ENCODE measurements at places on chromosomes 1 and 21. TPM values are rescaled to one million over a fixed set of nuclear protein-coding genes. Genes with fewer than 3 reads are reported as not detected.
A peak's percentile ranks its signal among the peaks of the same experiment; 100 is the strongest.

DNA sequence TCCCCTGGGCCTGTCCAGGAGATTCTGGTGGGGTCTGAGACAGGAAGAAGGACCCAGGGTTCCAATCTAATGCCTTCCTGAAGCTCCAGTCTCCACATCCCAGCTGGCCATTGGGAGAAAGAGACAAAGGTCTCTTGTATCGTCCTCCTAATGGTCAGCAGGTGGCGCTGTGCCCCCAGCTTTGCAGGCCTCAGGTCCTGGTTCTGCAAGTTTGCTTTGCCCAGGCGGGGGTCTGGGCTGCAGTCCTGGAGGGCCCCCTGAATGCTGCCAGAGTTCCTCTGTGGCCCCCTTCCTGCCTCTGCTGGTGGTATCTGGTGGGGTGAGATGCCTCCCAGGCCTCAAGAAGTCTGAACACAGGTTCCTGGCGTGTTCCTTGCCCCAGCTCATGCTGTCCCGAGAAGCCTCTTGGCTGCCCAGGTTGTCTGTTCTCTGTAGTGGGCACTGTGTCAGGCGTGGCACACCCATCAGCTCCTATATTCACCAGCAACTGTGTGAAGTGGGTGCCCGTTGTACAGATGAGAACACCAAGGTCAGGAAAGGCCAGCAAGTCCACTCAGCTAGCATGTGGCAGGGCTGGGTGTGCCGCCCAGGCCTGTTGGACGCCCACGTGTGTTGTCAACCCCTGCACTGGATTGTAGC lies 33.8 kb upstream of the CSF3R start:
- no peak overlapping the region for H3K4me3 ChIP-seq
- peaks cover 10% of the 10 kb centered on the region for H3K4me1 ChIP-seq
- H3K27me3 ChIP-seq: peaks cover 6% of the 10 kb centered on the region
- no peak overlapping the region for H3K27ac ChIP-seq
- DNase-seq: no peak

DNA sequence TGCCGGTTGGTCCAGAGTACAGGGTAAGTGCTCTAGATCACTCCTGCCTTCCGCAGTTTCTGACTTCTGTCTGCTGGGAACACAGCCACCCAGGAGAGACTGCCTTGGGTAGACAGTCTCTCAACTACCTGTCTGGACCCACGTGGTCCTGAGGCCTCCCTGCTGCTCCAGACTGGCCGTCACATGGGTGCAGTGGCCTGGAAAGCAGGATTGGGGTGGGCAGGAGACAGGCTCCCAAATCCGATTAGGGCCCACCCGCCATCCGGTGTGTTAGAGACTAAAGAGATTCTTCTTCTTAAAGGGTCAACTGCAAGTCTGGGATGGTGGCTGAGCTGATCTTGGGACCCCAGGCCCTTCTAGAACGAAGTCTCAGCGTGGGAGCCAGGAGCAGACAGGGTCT lies 105.5 kb downstream of the EBNA1BP2 start:
- H3K27me3 ChIP-seq: no peaks in the 10 kb centered on the region
- no peak for DNase-seq
- H3K27ac ChIP-seq: no peak overlapping the region
- H3K36me3 ChIP-seq: no peaks in the 10 kb centered on the region

DNA sequence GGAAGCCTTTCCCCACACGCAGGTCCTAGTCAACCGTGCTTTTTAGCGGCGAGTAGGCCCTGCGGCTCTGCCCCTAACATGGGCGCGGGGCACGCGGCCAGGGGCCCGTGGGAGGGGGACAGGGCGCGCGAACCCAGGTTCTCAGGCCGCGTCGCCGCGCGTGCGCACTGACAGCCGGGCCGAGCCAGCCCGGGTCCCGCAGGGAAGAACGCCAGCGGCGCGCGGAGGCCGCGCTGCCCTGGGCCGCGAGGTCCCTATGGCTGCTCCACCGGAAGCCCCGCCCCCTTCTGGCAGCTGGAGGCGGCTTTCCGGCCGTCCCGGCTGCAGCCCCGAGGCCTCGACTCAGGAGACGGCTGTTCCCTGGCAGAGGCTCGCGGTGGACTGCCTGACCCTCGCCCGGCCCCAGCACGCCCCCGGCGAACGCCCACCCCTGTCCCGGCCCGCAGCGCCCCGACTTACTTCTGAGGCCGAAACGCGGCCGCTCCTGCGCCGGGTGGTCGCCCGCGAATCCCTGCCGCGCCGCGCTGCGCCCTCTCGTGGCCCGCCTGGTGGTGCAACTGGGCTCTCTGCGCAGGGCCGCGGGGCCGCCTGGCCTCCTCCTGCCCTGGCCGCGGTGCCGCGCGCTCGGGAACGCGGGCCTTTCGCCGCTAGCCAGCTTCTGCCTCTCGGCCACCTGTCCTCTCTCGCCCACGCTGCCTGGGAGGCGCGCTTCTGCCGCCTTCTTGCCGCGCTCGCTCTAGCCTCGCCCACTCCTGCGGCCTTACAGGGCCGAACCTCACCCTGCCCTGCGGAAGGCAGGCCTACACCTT lies 16.6 kb upstream of the RIPPLY3 start:
- no peaks in the 10 kb centered on the region for H3K27me3 ChIP-seq
- H3K27ac ChIP-seq: peak overlapping the region; percentile 92
- peak; percentile 93 for DNase-seq
- no peaks in the 10 kb centered on the region for H3K36me3 ChIP-seq
- peak overlapping the region; percentile 91 for H3K4me3 ChIP-seq

DNA sequence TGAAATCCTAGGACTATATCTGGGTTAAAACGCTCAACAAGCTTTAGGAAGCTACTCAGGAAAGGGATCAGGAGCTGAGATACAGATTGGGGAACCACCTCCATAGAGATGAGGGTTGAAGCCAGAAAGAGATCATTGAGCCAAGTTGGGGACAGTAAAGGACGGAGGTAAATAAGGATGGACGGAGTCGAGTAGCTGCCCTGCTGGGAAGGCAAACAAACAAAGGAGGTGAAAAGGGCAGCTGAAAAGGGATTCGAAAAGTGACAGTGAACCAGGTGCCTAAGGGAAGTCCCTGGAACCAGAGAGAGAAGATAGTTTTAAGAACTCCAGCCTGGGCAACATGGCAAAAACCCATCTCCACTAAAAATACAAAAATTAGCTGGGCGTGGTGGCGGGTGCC lies 6.3 kb upstream of the CAMSAP2 start:
- H3K27ac ChIP-seq: no peak overlapping the region
- H3K4me3 ChIP-seq: no peak overlapping the region
- H3K27me3 ChIP-seq: no peaks in the 10 kb centered on the region

PYHIN1 gene
- total RNA-seq: 2.9 TPM

ANXA9 gene
- 9.5 TPM for total RNA-seq

GRCh38 chr1:212045981-212046380 lies 10.4 kb downstream of the DTL start:
- H3K36me3 ChIP-seq: peaks cover 25% of the 10 kb centered on the region
- H3K27me3 ChIP-seq: no peaks in the 10 kb centered on the region
- no peak for DNase-seq
- peaks cover 2% of the 10 kb centered on the region for H3K4me1 ChIP-seq

- H3K27me3 ChIP-seq: no peaks in the 10 kb centered on the region
- H3K27ac ChIP-seq: no peak overlapping the region
- no peaks in the 10 kb centered on the region for H3K36me3 ChIP-seq
- H3K4me1 ChIP-seq: peaks cover 5% of the 10 kb centered on the region
- DNase-seq: no peak
- no peak overlapping the region for H3K4me3 ChIP-seq
Observed at GRCh38 chr1:55222152-55222551, 7.0 kb upstream of the USP24 start.

GRCh38 chr1:183952101-183952500 lies 85.4 kb downstream of the COLGALT2 start:
- no peak overlapping the region for H3K27ac ChIP-seq
- no peak for DNase-seq
- H3K4me1 ChIP-seq: no peaks in the 10 kb centered on the region
- no peak overlapping the region for H3K4me3 ChIP-seq
- no peaks in the 10 kb centered on the region for H3K27me3 ChIP-seq

DNA sequence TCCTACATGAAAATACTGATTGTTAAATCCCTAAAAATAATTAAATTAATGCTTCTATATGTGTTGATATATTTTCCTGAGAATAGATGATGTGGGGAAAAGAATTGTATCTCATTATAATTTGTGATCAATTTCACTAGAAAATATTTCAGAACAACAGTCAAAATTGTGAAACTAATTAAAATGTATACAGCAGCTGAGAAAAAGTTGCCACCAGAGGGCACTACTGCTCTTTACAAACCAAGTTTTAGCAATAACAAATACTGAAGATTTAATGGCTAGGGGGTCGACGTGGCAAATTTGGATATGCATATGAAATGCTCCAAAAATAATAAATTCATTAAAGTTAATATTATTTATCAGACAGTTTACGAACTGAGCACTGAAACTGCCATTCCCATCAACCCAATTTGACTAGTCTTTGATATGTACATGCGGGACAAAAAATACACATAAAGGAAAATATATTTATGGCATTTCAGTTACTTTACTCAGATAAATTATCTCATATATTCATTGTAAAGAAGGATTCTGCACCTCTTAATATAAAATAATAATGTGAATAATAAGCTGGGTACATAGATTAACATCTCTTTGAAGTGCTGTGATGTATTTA lies 96.3 kb upstream of the TMPRSS15 start:
- H3K27ac ChIP-seq: no peak overlapping the region
- H3K27me3 ChIP-seq: peaks cover 11% of the 10 kb centered on the region
- no peak for DNase-seq
- H3K36me3 ChIP-seq: no peaks in the 10 kb centered on the region
- peaks cover 7% of the 10 kb centered on the region for H3K4me1 ChIP-seq
- H3K4me3 ChIP-seq: no peak overlapping the region

DNA sequence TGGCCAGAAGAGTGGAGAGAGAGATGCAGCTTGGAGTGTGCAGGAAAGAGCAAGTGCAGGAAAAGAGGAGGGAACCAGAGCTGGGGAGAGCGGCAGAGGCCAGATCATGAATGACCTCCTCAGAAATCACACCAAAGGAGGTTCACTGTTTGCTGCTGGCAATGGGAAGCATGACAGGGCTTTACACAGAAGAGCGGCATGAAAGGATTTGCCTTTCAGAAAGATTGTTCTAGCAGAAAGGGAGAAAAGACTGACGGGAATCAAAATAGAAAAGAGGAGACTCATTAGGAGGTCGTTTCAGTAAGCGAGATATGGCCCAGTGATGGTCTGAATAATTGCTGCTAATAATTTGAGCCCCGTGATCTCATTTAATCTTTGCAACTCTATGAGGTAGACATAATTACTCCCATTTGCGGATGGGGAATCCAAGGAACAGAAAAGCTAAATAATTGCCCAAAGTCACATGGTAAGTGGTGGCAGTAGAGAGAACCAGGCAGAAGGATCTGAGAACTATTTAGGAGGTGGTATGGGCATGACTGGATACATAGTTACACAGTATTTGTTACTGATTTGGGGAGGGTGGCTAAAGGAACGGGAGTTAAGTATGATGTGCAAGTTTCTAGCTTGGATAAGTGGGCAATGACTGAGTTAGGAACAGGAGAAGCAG lies 12.5 kb upstream of the HNRNPR start:
- peaks cover 7% of the 10 kb centered on the region for H3K4me1 ChIP-seq
- no peak for DNase-seq
- H3K4me3 ChIP-seq: no peak overlapping the region

CENPF gene
- 141 TPM for total RNA-seq

GRCh38 chr1:74753104-74753503 lies 20.2 kb downstream of the TYW3 start:
- no peak overlapping the region for H3K27ac ChIP-seq
- H3K4me1 ChIP-seq: no peaks in the 10 kb centered on the region
- H3K4me3 ChIP-seq: no peak overlapping the region
- peaks cover 30% of the 10 kb centered on the region for H3K36me3 ChIP-seq

SLC39A1 gene
- total RNA-seq: 93.4 TPM

EDEM3 gene
- 29.9 TPM for total RNA-seq

DNA sequence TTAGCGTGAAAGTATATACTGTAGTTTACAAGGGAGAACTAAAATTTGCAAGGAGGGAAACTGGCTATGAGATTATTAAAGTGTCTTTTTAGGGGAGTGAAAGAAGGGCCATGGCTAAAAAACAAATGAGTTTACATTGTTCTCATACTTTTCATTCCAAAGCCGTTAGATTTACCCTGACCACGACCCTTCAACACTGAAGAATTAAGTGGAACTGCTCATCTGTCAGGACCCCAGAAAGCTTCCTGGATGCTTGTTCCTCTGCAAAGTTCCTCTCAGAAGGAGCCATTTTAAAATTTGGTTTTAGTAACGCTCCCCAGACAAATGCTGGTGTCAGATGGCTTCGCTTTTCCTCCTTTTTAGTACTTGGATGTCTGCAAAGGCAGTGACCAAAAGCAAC lies 82.7 kb upstream of the ZBTB18 start:
- H3K4me3 ChIP-seq: no peak overlapping the region
- DNase-seq: no peak
- H3K27ac ChIP-seq: no peak overlapping the region
- H3K36me3 ChIP-seq: no peaks in the 10 kb centered on the region
- peaks cover 7% of the 10 kb centered on the region for H3K27me3 ChIP-seq
- peaks cover 14% of the 10 kb centered on the region for H3K4me1 ChIP-seq

- H3K36me3 ChIP-seq: peaks cover 12% of the 10 kb centered on the region
- H3K27me3 ChIP-seq: no peaks in the 10 kb centered on the region
- H3K4me3 ChIP-seq: peak overlapping the region; percentile 65
- no peak for DNase-seq
- H3K4me1 ChIP-seq: peaks cover 39% of the 10 kb centered on the region
Observed at GRCh38 chr1:161115132-161115711, 2.6 kb downstream of the PFDN2 start.

SLC45A1 gene
- total RNA-seq: 0.67 TPM

Measured in type B pancreatic cell (in vitro differentiated cells).